Activated CD8-positive, alpha-beta memory T cell treated with anti-CD3 and anti-CD28 coated beads, Interleukin-2, amount 10 ng/mL, durations not matched to agents 7 days and 5 days (primary cell): ENCODE measurements at places on chromosomes 12 and 14. TPM values are rescaled to one million over a fixed set of nuclear protein-coding genes. Genes with fewer than 3 reads are reported as not detected.

DNA sequence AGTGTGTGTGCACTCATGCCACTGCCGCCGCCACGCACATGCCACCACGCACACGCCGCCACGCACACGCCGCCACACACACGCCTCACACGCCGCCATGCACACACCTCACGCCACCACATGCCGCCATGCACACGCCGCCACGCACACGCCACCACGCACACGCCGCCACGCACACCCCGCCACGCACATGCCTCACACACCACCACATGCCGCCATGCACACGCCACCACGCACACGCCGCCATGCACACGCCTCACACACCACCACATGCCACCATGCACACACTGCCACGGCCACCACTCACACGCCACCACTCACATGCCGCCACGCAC, 6.3 kb downstream of the CLBA1 start:
- peaks cover 3% of the 10 kb centered on the region for H3K27me3 ChIP-seq
- H3K4me1 ChIP-seq, result peaks cover 2% of the 10 kb centered on the region
- no peak overlapping the region for H3K4me3 ChIP-seq
- no peak for DNase-seq
- H3K27ac ChIP-seq, result no peak overlapping the region
- no peaks in the 10 kb centered on the region for H3K36me3 ChIP-seq

GRCh38 chr12:12741660-12742059, 24.5 kb downstream of the CDKN1B start:
- no peak overlapping the region for H3K4me3 ChIP-seq
- no peak for DNase-seq
- H3K27me3 ChIP-seq, result no peaks in the 10 kb centered on the region
- H3K27ac ChIP-seq, result peak overlapping the region; percentile 65
- H3K4me1 ChIP-seq, result peaks cover 35% of the 10 kb centered on the region

GRCh38 chr12:109124878-109125648, 8.7 kb downstream of the ACACB start:
- H3K4me3 ChIP-seq, result no peak overlapping the region
- no peaks in the 10 kb centered on the region for H3K4me1 ChIP-seq
- no peak overlapping the region for H3K27ac ChIP-seq
- DNase-seq, result no peak

DNA sequence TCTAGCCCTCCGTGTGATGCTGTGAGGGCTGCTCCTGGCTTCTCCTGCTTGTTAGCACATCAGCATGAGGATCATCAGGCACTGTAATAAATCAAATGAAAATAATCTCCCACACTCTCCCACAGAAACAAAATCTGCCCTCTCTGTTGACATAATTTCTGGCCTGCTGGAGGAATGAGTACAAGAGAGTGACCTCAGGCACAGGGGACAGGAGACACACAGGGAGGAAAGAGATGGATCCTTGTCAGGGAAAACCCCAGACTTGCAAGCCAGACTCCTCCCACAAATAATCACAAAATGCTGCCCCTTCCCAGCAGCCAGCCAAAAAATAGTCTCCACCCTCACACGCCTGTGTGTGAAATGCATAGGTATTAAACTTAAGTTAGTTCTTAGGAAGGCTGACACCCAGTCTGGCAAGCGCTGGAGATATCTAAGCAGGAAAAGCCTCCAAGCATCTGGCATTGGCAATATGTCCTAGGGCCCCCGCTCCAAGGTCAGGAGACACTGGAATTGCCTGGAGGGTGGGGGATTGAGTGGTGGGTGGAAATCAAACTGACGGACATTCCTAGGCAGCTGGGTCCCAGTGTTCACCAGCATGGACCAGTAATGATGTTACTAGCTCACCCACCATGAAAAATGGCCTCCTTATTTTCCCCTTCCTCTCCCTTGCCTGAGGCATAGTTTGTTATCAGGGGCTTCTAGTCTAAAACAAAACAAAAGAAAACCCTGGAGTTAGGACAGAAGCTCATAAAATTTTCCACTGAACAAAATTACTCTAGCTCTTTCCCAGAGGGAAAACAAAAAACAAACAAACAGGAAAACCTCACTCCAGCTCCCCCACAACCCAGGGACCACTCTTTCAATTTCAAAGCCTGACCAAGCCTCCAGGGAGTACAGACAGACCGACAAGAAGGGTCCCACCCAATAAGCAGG, 22.0 kb downstream of the SMUG1 start:
- H3K4me3 ChIP-seq, result no peak overlapping the region
- H3K36me3 ChIP-seq, result no peaks in the 10 kb centered on the region
- H3K27ac ChIP-seq, result no peak overlapping the region

- DNase-seq, result no peak
- no peaks in the 10 kb centered on the region for H3K27me3 ChIP-seq
- H3K4me3 ChIP-seq, result no peak overlapping the region
- no peaks in the 10 kb centered on the region for H3K36me3 ChIP-seq
- H3K4me1 ChIP-seq, result no peaks in the 10 kb centered on the region
Observed at GRCh38 chr12:67413577-67413976, 144.4 kb downstream of the CAND1 start.

Gene PLBD2
- 12.5 TPM for total RNA-seq

Gene HOXC4
- total RNA-seq, result 1.9 TPM

DNA sequence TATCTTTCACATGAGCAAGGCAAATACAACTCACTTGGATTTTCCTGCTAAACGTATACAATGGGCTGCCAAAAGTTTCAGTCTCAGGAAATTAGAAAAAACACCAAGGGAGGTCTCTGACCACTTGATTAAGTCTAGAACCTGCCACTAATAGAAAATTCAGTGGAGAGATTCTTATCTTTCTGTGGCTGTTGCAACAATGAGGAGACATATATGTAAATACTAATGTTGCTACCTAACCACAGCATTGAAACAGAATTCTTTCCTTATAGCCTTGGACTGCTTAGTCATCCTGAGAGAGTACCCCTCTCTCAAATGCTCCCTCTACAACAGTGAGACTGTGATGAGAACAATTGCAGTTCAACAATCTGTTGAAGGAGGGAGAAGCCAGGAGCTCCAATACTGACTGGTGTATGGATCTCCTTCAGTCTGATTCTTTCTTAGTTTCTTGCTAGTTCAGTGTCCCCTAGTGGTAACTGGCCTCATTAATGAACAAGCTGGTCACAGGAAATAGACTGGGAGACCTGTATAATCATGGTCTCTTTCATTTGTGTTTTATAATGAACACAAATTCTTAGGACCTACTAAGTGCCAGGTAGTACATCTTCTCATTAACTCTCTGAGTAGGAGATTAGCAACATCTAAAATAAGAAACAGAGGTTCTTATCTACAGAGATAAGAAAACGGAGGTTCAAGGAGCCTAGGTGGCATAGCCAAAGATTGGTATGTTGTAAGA, 164.5 kb downstream of the SLC38A4 start:
- H3K4me1 ChIP-seq, result peaks cover 50% of the 10 kb centered on the region
- H3K27ac ChIP-seq, result peak overlapping the region; percentile 37
- no peak for DNase-seq
- no peaks in the 10 kb centered on the region for H3K27me3 ChIP-seq
